Activated CD4-positive, alpha-beta T cell treated with anti-CD3 and anti-CD28 coated beads, Interleukin-2, Interleukin-4, amounts not matched to agents 100 ng/mL and 50 ng/mL, durations not matched to agents 16 hours and 8 hours (primary cell): ENCODE measurements at places on chromosomes 4 and X.

DNA sequence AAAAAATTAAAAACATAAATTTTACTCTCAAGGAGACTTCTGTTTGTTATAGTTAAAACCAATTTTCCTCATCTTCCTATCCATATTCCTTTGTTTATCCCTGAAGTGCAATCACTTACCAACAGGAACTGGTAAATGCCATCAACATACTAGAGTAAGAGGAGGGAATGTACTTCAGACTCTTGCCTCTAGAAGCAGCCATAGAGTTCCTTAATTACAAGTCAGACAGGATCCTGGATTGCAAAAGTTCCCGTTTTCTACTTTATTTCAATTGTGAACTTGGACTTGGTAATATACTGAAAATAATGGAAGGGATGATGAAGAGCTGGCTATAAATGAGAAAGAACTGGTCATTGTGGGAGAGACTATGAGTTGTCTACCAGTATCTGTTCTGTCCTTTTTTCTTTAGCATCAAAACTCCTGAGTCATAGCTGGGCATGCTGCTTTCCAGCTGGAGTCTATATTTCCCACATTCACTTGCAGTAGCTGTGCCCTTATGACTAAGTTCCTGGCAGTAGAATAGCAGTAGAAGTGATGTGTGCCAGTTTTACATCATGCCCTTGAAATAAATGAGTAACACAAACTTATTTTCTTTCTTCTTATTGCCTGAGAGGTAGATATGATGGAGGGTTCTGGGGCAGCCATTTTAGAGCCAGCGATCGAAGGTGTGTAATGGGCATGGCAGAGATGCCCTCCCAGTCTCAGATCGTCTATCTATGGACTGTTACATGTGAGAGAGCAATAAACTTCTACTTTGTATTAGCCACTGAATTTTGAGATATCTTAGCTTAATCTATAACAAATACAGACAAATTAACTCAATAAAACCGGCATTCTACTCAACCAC lies 26.8 kb upstream of the SPARCL1 start:
- DNase-seq: peak; percentile 51

- no peak for DNase-seq
Observed at GRCh38 chr4:176150356-176150682, 45.1 kb downstream of the SPATA4 start.

- no peak for DNase-seq
Observed at GRCh38 chrX:80663331-80663730, 146.3 kb downstream of the BRWD3 start.

GRCh38 chrX:148043271-148043855 lies 62.2 kb downstream of the FMR1NB start:
- no peak for DNase-seq

DNA sequence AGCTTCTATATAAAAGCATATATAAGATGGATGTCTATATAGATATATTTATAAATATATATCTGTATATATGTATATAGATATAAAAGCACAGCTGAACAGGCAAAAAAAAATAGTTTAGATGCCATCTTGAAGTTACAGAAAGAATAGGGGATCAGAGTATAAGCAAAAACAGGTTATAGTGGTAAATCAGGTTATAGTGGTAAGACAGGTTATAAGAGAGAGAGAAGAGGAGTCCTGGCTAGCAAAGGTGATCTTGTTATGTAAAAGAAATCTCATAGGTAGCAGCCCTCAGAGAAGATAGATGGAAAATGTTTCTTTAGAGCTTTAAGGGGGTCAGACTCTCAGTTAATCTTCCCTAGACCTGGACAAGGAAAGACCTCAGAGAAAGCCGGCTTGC lies 1263.1 kb downstream of the PCDH7 start:
- no peak for DNase-seq

- no peak for DNase-seq
Observed at GRCh38 chr4:90127706-90128345, 632 bp downstream of the CCSER1 start.

GRCh38 chrX:110056419-110056818 lies 53.5 kb downstream of the TMEM164 start:
- DNase-seq: no peak

DNA sequence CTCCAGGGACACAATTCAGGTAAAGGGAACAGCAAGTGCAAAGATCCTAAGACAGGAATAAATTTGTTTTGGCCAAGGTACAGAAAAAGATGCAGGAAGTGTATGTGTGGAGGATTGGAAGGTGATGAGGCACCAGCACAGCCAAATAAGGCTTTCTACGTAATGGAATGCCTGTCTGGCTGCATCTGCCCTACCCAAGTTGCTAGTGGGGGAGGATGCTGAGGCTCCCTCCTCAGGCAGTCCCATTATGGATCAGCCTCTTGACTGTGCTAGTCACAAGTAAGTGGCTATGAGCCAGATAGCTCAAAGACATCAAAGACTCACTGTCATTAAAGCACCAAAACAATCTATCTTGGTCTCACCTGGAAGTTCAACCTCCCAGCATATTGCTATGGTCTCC lies 300.9 kb upstream of the FAT4 start:
- DNase-seq: no peak

DNA sequence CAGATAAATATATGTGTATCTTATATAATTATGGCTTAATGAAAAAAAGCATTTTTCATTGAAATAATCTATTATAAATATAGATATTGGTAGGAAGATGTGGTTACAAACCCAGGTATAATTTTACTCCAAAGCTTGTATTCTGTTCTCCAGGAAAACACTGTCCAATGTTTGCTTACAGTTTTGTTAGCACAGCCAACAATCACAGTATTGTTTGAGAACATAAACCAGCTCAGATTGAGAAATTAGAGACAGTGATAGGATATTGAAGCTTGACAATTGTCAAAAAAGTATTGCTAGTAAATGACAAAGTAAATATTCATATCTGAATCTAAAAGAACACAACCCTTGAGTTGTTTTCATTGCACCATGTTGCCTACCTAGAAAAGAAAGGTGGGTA lies 228.8 kb downstream of the ADGRL3 start:
- no peak for DNase-seq

DNA sequence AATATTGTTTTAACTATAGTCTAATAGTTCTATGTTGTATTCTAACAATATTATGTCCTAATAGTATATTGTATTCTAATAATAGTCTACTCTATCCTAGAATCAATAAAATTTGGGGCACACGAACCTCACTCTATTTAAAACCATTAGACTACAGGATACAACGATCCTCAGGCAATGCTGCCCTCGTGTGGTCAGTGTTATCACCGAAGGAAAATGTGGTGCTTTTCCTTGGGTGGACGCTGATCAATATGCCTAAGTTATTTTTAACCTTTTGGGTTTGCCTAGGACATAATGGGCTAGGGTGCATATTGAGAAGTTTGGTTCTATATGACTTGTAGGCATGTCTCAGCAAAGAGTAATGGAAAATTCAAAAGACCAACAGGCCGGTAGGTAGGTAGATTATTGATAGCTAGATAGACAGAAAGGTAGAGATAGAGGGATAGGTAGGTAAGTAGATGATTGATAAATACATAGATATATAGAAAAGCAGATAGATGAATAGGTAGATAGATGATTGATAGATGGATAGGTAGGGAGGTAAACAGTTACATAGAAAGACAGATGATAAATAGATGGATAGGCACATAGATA lies 75.1 kb downstream of the PRKX start:
- DNase-seq: peak; percentile 48

DNA sequence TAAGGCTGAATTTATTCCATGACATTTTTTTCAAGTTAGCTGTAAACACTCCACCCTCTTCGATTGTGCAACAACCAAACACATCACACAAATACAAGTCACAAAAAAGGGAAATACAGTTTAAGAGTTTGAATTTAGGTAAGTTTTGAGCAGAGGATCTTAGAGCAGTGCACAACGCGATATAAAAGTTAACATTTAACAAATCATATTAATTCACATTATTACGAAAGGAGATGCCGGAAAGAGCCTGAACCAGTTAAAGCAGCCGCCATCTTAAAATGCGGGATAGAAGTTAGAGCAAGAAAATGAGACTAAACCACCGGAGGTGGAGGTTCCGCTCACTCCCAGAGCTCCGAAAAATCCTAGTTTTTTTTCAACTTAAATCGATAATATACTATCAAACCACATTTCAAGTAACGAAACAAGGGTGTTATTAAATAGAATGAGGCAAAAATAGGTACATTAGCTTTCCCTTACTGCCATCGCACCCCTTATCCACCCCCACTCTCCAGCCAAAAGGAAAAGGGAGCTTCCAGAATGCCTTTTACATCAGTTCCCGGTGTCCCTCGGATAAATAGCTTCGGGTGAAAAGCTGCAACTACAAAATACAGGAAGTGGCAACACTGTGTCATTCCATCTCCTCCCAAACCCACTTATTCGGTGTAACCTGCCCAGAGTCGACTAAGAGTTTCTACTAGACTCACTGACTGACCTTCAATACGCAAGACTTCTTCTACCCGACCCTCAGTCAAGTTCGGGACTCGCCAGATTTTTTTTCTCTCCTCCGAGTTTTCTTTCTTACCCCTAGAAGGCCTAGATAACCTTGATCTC lies 1.9 kb downstream of the UBE2D3 start:
- DNase-seq: peak; percentile 53

DNA sequence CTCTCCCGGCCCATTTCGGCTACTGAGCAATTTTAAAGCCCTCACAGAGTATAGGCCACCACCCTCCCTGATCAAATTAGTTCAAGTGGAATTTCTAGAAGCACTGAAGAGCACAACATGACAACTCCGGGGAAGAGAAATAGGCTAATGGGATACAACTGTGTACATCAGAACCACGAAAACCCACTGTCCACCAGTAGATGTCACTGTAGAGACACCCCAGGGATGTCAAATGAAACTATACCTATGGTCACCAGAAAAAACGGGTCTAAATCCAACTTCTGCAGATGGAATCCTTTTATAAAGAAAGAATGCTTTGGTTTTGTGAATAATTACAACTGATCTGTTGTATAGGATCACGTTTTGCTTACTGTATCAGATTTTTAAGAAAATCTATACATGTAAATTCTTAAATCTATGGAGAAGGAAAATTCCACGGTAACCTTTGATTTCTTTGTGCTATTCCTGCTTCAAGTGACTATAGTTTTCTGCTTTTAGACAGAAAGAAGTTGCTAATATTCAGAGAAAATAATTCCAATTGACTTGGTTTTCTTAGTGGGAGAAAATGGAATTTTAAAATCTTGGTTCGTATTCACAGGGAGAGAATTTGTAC lies 29.5 kb upstream of the MAP3K15 start:
- peak; percentile 69 for DNase-seq

- no peak for DNase-seq
Observed at GRCh38 chr4:55736605-55737183, 82.9 kb upstream of the EXOC1L start.

- no peak for DNase-seq
Observed at GRCh38 chr4:10077483-10078335, 38.9 kb downstream of the WDR1 start.

DNA sequence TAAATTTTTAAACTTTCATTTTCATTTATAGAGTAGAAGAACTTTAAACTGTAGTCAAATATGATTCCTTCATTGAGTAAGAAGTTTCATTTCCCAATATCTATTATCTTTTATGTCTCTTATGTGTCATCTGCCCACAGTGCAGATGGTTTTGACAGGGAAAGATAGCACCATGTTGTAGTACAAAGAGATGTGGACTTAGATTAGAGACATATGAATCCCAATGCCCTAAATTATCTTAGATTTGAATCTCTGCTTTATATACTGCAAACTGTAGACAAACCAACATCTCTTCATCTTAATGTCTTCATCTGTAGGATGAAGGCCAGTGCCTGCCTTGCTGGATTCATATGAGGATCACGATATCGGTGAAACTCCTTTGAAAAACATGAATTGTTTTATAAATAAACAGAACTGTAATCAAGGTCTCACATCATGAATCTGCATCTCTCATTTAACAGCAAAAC lies 217.5 kb downstream of the BANK1 start:
- DNase-seq: peak; percentile 21

DNA sequence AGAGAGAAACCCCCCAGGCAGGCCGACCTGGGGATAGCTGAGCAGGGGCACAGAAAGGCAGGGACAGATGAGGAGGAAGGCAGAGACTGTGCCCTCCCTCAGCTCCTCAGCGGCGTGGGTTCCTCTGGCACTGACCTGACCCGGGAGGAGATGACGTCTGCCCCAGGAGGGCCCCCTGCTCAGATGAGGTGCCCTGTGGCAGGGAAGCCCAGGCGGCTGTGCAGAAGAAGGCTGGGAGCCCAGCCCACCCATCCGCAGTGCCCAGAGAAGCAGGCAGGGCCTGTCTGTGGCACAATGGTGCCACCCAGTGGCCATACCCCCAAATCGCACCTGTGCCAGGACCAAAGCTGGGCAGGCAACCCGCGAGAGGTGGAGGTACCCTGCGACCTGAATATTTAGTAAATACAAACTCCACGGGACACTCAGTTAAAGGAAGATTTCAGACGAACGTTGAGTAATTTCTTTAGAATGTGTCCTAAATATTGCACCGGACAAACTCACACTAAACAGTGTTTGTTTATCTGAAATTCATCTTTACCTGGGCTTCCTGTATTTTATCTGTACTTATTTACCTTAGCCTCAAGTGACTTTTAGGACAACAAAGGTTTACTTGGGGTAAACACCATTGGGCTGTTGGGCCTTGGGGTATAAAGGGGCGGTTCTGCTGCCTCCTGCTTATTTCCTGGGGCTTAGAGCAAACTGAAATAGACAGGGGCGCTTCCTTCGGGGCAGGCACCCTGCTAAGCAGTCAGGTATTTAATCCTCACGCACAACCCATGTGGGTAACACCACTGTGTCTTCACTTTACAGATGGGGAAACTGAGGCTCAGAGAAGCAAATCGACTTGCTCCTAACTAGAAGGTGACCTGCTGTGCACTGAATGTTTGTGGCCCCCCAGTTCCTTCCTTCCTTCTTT lies 46.5 kb upstream of the HMX1 start:
- peak; percentile 74 for DNase-seq

- DNase-seq: no peak
Observed at GRCh38 chrX:123846577-123847038, 13.2 kb upstream of the XIAP start.

GRCh38 chrX:107571296-107571998 lies 56.9 kb upstream of the PRPS1 start:
- no peak for DNase-seq

DNA sequence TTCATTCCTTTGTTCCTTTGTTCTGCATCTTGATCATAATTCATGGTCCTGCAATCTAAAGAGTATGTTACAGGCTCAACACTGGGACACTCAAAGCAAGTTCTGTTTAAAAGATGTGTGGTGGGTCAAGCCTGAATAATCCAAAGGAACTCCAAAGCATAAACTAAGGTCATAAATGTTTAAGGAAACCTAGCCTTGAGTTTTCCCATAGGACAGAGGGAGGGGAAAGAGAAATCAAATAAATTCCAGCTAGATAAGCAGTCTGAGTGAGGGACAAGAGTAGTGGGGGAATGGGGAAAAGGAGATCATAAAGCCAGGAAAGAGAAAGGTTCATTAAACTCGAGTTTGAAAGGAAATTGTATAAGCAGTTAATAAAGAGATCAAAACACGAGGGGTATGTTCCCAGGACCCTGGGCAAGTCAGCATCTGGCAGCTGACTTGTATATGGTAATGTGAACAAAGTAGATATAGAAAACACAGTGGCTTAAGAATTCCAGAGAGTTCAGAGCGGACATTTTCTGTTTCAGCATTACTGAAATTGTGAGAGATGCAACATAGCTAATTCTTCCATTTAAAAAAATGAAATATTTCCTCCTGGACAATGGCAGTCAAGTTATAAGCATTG lies 125.8 kb upstream of the EDNRA start:
- no peak for DNase-seq

GRCh38 chrX:16771483-16772398 lies 14.5 kb upstream of the TXLNG start:
- no peak for DNase-seq

- DNase-seq: no peak
Observed at GRCh38 chr4:651884-652642, 22.0 kb downstream of the ATP5ME start.
